ENCODE measurements at places on chromosomes 7 and 10.

GRCh38 chr10:75101416-75102251 is 9.8 kb upstream of the SAMD8 start:
- no peaks in the 10 kb centered on the region for H3K4me1 ChIP-seq
- H3K27me3 ChIP-seq: no peaks in the 10 kb centered on the region
- no peak overlapping the region for H3K27ac ChIP-seq
- no peak overlapping the region for H3K4me3 ChIP-seq
- H3K36me3 ChIP-seq: no peaks in the 10 kb centered on the region
- DNase-seq: no peak

- H3K4me3 ChIP-seq: no peak overlapping the region
- H3K27ac ChIP-seq: no peak overlapping the region
- no peaks in the 10 kb centered on the region for H3K36me3 ChIP-seq
These were observed 7.5 kb downstream of the NOS3 start for GRCh38 chr7:150998341-150998740.

DNA sequence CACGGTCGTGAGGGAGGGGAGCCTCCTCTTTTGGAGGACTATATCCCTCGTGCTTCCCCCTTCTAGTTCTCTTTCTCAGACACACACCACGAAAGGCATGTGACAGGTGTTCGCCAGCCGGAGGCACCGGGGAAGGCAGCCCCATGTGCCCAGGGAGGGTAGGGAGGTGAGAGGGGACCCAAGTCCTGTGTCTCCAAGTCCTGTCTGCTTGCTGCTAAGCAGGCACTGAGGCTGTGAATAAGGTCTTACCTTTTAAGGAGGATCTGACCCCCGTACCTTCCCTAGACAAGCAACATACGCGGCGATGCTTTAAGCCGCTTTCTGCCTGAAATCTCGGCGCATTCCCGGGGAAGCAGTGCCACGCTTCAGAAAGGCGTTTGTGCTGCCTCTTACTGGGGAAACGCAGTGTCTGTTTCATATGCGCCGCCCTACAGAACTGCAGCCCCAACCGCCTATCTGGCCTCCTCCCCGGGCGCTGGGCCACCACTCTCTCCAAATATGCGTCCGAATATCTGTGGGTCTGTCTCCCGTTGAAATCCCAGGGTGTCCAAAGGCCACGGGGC is 770 bp downstream of the PLXNA4 start:
- no peak overlapping the region for H3K27ac ChIP-seq
- DNase-seq: no peak
- H3K4me3 ChIP-seq: peak overlapping the region; percentile 40
- H3K36me3 ChIP-seq: no peaks in the 10 kb centered on the region

- no peak overlapping the region for H3K4me3 ChIP-seq
- no peak overlapping the region for H3K27ac ChIP-seq
- H3K27me3 ChIP-seq: peaks cover 5% of the 10 kb centered on the region
- H3K36me3 ChIP-seq: no peaks in the 10 kb centered on the region
These were observed 42.5 kb upstream of the FZD8 start for GRCh38 chr10:35684586-35684985.

DNA sequence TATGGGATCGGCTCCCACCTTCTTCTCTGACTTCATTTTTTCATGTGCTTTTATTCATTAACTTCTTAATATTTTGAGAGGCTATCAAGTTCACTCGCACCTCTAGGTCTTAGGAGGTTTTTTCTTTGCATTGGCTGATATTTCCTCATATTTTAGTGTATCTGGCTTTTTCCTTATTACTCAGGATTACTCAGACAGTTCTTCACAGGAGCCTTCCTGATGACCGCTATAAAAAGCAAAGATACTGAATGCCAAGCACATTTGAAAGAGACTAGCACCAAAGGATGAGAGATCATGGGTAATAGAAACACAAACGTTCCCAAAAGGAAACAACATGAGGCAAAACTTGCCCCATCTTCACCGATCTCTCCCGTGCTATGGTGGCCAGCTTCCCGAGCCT is 409.2 kb upstream of the KLF6 start:
- H3K4me3 ChIP-seq: no peak overlapping the region
- no peaks in the 10 kb centered on the region for H3K27me3 ChIP-seq
- peaks cover 7% of the 10 kb centered on the region for H3K4me1 ChIP-seq
- H3K27ac ChIP-seq: no peak overlapping the region

- no peaks in the 10 kb centered on the region for H3K36me3 ChIP-seq
- H3K27me3 ChIP-seq: no peaks in the 10 kb centered on the region
- DNase-seq: no peak
- no peaks in the 10 kb centered on the region for H3K4me1 ChIP-seq
- no peak overlapping the region for H3K27ac ChIP-seq
These were observed 758.7 kb downstream of the CNTNAP2 start for GRCh38 chr7:146875237-146875785.

DNA sequence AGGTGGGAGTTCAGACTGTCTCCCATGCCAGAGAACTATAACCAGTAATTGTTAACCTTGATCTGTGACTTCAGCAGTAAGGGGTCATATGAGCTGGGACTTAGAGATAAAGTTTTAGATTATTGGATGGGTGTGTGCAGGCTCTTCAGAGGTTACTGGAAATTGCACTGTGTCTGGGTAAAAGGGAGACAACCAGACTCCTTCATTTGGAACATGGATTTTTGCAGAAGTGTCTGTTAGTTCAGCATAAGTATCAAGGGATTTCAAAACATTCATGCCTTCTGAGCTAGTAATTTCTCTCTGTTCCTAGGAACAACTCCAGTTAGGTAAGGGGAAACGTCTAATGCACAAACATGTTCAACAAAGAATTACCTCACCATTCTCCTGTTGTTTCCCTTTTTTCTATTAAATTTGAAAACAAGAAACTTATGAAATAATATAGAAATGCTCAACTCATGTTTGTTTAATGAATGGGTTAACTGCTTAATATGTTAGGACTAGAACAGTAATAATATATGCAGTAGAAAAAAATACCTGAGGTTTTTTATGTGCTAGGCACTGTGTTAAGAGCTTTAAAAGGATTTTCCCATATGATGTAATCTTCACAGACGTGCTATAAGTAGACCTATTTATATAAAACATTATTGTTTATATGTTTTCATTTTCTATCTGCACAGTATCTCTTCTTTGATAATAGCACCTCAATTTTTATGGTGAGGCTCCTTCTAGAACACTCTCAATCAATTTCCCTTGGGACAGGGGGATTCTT is 233.0 kb downstream of the CACNA2D1 start:
- H3K27me3 ChIP-seq: no peaks in the 10 kb centered on the region
- H3K27ac ChIP-seq: no peak overlapping the region
- H3K4me3 ChIP-seq: no peak overlapping the region
- H3K36me3 ChIP-seq: no peaks in the 10 kb centered on the region

- no peak overlapping the region for H3K27ac ChIP-seq
- no peak for DNase-seq
- H3K4me3 ChIP-seq: no peak overlapping the region
- H3K4me1 ChIP-seq: peaks cover 13% of the 10 kb centered on the region
- H3K27me3 ChIP-seq: no peaks in the 10 kb centered on the region
These were observed 7.2 kb upstream of the SNX10 start for GRCh38 chr7:26284477-26284876.

DNA sequence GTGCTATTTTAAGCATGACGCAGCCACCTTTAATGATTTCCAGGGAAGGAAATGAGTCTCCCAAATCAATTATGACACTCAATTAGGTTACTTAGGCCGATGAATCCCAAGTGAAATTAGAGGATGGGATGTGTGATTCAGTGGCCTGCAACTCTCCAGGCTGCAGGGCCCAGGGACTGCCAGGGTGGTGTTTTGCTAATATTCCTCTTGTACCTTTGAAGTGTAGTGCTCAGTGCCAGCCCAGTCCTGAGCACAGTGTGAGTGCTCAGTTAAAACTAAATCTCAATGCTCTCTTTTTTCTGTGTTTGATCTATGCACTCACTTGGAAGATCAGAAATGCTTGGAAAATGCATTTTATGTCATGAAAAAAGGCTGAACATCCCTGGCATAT is 51.6 kb downstream of the SEM1 start:
- H3K4me3 ChIP-seq: no peak overlapping the region
- DNase-seq: no peak
- H3K27me3 ChIP-seq: no peaks in the 10 kb centered on the region
- peaks cover 13% of the 10 kb centered on the region for H3K36me3 ChIP-seq

DNA sequence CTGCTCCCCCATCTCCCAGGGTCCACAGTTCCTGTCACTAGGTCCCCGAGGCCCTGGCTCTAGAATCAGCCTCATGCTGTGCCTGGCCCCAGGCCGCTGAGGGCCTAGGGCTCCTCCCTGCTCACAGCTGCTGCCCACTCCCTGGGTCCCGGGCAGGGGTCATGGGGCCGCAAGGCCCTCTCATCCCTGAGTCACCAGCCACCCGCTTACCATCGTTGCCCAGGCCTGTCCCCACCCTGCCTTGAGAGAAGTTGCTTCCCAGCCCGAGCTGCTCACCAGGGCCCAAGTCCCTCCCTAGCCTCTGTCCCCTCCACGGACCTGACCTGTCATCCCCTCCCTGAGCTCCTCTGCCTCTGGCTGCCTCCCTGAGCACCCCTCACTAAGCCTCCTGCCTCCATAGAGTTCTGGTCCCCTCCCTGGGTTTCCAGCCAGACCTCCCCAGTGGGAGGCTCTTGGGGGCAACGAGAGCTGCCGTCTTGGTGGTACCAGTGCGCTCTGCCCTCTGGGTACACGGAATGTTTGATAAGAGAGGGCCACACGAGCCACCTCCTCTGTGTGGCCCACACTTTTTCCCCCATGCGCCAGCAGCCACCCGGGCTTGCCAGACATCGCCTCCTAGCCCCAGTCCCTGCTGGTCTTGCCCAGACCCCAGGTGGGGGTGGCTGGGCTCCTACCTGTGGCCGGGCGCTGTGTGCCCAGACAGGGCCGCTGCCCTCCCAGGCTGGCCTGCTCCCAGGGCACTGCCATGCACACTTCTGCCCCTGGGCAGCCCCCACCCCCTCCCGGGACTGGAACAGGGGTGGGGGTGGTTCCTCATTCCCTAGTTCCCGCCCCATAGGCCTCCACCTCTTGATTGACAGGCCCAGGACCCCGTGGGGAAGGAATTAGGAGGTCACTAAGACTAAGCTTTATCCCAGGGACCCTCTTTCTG is 21.3 kb downstream of the MLXIPL start:
- no peak for DNase-seq
- no peak overlapping the region for H3K27ac ChIP-seq
- no peaks in the 10 kb centered on the region for H3K36me3 ChIP-seq
- H3K4me1 ChIP-seq: no peaks in the 10 kb centered on the region
- H3K4me3 ChIP-seq: no peak overlapping the region

- peaks cover 86% of the 10 kb centered on the region for H3K4me1 ChIP-seq
- H3K27me3 ChIP-seq: no peaks in the 10 kb centered on the region
- H3K36me3 ChIP-seq: peaks cover 35% of the 10 kb centered on the region
These were observed 94.3 kb upstream of the AFAP1L2 start for GRCh38 chr10:114498413-114499111.

- H3K36me3 ChIP-seq: no peaks in the 10 kb centered on the region
- H3K27me3 ChIP-seq: no peaks in the 10 kb centered on the region
- H3K4me1 ChIP-seq: peaks cover 9% of the 10 kb centered on the region
- peak; percentile 3 for DNase-seq
- H3K27ac ChIP-seq: no peak overlapping the region
These were observed 2.4 kb upstream of the CNOT4 start for GRCh38 chr7:135512135-135512887.
